Trophoblast cell (in vitro differentiated cells and primary cell): ENCODE measurements at places on chromosomes 4 and X.

DNA sequence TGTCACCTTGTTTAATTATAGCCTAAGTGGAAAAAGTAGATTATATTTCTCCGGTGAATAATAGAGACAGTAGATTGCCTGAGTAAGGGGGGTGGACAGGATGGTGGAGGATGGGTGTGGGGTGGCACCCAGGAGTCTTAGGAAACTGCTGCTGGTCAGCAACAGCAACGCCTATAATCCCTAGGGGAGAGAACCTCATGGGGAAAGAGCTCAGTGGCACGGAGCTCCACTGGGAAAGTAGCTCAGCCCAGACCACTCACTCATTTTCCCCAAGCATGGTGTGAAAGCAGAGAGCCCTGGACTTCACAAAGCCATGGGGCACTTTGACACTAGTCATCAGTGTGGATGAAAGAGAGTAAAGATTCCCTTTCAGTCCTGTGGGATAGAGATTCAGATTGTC, 31.1 kb downstream of the METTL14 start:
- no peak overlapping the region for H3K27ac ChIP-seq
- no peaks in the 10 kb centered on the region for H3K27me3 ChIP-seq
- H3K4me3 ChIP-seq = no peak overlapping the region
- DNase-seq = no peak

DNA sequence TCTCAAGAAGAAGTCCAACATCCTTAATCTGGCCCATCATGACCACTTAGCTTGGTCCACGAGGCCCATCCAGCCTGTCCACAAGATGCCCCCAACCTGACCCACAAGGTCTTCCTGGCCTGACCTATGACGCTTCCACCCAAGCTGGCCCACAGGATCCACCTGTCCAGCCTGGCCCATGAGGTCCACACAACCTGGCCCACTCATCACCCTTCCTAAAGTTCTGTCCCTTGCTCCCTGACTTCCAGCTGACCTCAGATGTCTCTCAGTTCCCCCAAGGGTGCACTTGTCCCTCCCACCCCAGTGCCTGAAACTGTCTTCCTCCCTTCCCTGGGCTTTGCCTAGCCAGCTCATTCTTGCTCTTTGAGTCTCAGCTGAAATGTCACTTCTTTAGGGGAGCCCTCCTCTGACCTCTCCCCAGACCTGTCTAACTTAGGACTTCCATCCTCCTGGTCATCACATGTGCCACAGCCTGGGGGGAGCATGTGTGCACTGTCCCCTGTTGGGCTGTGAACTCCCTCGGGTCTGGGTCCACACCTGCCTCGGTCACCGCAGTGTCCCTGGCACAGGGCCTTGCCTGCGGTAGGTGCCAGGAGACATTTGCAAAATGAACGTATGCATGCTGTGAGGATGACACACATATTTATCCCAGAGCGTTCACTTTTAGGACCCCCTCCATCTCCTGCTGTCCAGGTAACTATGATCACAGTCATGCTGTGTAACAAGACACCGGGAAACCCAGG, 61.7 kb downstream of the EVC start:
- H3K4me1 ChIP-seq = peaks cover 2% of the 10 kb centered on the region
- DNase-seq = no peak
- H3K27ac ChIP-seq = no peak overlapping the region
- H3K27me3 ChIP-seq = no peaks in the 10 kb centered on the region
- no peak overlapping the region for H3K4me3 ChIP-seq

DNA sequence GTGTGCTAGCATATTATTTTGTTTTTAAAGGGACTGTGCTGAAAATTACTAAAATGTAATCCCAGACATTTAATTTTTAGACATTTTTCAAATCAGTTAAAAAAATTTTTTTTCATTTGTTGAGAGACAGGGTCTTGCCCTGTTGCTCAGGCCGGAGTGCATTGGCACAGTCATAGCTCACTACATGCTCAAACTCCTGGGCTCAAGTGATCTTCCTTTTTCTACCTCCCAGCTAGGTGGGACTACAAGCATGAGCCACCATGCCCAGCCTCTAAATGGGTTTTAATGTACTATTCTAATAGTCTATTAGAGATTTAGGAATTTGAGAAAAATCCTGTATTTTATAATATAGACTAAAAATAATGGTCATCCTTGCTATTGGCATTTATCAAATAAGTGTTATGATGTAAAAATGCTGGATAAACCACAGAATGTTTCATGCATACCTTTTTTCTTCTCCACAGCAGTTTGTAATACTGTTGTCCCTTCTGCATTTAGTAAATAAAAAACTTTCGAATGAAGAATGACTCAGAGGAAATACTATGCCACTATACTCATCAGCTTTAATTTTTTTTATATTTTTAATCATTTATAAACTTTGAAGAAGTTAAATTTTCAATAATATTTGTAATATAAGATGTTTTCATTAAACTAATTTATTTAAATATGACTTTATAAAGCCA, 29.9 kb downstream of the CPEB2 start:
- H3K27me3 ChIP-seq = no peaks in the 10 kb centered on the region
- no peak for DNase-seq
- H3K4me3 ChIP-seq = no peak overlapping the region
- H3K4me1 ChIP-seq = no peaks in the 10 kb centered on the region

- peaks cover 57% of the 10 kb centered on the region for H3K27me3 ChIP-seq
- peaks cover 13% of the 10 kb centered on the region for H3K4me1 ChIP-seq
- no peak overlapping the region for H3K4me3 ChIP-seq
- H3K36me3 ChIP-seq = no peaks in the 10 kb centered on the region
Measured at GRCh38 chrX:150361070-150361776, 1.9 kb upstream of the MAMLD1 start.

- no peak overlapping the region for H3K27ac ChIP-seq
- no peaks in the 10 kb centered on the region for H3K36me3 ChIP-seq
- no peak for DNase-seq
- no peak overlapping the region for H3K4me3 ChIP-seq
- H3K27me3 ChIP-seq = no peaks in the 10 kb centered on the region
Measured at GRCh38 chr4:111274486-111274885, 651.6 kb upstream of the PITX2 start.

- DNase-seq = no peak
- H3K27me3 ChIP-seq = no peaks in the 10 kb centered on the region
- H3K27ac ChIP-seq = no peak overlapping the region
- no peaks in the 10 kb centered on the region for H3K36me3 ChIP-seq
Measured at GRCh38 chr4:181948839-181949382, 294.3 kb upstream of the TENM3 start.

DNA sequence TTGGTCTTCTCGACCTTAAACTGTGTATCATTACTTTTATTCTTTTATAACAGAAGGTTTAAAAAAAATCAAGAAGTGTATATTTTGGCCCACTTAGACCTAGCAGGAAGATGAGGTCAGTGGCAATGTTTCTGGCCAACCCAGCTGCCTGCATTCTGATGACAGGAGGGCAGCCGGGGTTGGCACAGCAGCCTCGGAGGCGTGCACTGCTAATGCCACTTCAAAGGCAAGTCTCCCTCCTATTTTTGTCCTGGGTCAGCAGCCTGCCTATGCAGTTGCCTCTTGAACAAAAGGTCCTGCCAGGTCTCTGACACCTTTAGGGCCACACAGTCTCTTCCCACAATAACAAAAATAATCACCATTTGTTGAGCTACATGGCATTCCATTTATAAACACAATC, 89.4 kb upstream of the MYOZ2 start:
- no peak overlapping the region for H3K27ac ChIP-seq
- H3K4me1 ChIP-seq = no peaks in the 10 kb centered on the region
- DNase-seq = no peak
- no peaks in the 10 kb centered on the region for H3K27me3 ChIP-seq
